ENCODE measurements at places on chromosomes 5 and 9. TPM values are rescaled to one million over a fixed set of nuclear protein-coding genes. Genes with fewer than 3 reads are reported as not detected.

IGFBPL1 gene
- 0.96 TPM for total RNA-seq

LAMC3 gene
- 0.37 TPM for total RNA-seq

GRCh38 chr9:129402931-129403778, 217.7 kb downstream of the C9orf50 start:
- DNase-seq, result no peak

DNA sequence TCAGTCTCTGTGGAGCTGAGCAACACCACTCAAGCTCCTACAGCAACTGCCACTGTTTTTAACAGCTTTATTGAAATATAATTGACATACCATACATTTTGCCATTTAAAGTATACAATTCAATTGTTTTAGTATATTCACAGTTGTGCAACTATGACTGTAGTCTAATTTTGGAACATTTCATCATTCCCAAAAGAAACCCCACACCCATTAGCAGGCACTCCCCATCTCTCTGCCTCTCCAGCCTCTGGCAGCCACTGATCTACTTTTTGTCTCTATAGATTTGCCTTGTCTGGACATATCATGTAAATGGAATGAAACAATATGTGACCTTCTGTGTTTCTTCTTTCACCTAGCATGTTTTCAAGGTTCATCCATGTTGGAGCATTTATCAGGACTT, 43.5 kb downstream of the RUSC2 start:
- DNase-seq, result no peak
